ENCODE measurements at places on chromosomes 7 and 10.

DNA sequence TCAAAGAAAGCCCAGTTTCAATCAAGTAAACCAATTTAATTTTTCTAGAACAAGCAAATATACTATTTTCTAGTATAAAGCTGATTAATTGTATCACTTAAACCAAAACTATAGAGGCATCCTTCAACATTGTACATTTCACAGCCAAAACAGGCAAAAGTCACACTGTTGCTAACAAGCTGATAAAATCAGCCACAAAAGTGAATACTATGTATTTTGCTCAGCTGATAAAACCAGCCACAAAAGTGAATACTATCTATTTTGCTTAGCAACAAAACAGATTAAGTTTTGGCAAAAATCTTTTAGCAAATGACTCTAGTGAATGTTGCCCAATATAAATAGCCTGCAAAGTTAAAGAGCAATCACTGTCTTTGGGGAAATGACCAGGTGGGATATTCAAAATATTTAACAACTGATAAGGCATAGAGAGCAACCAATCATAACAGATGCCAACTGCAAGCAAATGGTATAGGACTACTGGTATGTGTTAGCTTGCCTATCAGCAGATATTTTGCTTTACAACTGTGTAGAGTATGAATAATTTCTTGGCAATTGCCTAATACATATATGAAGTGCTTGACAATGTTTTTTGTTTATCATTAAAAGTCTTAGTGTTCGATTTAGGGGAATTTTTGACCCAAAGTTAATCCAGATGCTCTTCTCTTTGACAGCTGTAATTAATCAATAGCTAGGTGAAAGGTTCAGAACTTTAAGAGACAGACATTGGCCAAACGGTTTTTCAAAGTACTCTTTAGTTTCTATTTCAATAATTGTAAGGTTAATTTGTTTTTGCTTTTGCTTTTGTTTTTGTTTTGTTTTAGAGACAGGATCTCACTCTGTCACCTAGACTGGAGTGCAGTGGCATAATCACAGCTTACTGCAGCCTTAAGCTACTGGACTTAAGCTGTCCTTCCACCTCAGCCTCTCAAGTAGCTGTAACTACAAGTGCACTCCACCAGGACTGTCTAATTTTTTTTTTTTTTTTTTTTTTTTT lies 44.4 kb upstream of the SP4 start:
- no peak for DNase-seq

GRCh38 chr10:79243181-79244067 lies 103.8 kb upstream of the PPIF start:
- peak; percentile 82 for DNase-seq

DNA sequence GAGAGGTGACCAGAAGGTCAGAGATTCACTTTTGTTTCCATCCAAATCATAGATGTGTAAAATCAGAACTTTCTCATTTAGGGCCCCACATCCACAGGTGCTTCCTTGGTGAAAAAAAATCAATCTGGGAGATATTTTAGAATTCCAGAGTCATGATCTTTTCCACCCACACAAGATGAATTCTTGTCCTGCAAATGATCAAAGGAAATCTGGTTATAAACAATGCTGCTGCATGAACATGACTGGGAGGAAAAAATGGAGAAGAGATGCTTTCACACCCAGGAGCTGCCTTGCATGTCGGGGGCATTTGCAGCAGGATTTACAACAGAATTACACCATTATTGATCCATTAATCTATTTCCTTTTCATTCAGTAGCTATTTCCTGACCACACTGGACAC lies 106.5 kb upstream of the TMEM72 start:
- DNase-seq, result no peak

DNA sequence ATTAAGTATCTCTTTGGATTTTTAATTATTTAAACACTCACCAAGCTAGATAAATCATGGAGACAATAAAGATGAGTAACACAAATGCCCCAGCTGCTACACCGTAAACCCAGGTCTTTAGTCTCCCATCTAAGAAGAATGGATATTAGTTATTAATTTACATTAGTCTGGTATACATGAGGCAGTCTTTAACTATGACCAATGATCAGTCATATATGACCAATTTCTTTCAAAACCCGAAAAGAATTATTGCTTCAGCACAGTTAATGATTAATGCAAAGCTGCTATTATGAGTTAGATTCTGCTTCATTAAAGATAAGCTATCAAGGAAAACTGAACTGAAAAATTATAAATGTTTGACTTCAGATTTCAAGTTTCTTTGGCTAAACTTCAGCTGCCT lies 402.9 kb downstream of the PHF14 start:
- DNase-seq, result no peak

- DNase-seq, result no peak
These were observed 189.3 kb downstream of the MAD1L1 start for GRCh38 chr7:2043316-2044039.

DNA sequence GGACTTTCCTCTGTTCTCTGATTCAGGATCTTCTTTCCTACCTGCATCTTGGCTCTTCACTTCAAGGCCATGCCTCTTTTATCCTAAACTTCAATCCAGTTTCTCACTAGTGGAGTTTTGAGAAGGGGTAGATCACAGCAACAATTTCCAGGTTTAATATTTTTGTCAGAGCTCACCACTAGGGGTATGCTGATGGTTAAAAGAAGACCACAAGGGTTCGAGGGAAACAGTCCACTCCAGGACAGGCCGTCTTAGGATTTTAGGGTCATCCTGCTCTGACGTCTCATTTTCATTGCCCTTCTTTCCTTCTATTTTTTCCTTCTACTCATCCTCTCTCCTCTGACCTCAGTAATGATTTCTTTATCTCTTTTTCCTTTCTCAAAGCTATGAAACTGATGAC lies 11.3 kb downstream of the STAG3 start:
- no peak for DNase-seq
